ENCODE measurements at places on chromosomes 1 and 21.

DNA sequence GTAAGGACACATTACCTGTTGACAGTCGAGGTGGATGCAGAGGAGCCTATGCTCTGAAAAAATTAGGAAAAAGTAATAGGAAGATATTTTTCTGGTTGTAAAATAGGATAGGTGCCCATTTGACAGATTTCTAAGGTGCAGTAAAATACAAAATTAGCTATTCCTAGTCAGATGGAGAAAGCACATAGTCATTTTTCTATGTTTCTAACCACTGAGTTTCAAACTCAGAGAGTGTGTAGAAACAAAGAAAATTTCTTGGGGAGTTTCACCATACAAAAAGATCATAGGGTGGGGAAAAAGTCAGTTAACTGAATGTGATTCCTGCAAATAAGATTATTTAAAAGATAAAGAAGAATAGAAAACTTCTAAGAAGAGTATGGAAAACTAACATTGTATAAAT is 666.9 kb downstream of the KCNT2 start:
- DNase-seq = no peak

- no peak for DNase-seq
Observed at GRCh38 chr21:28220680-28221079, 772.0 kb downstream of the LTN1 start.

- DNase-seq = no peak
Observed at GRCh38 chr1:89942014-89942413, 52.9 kb upstream of the ZNF326 start.

DNA sequence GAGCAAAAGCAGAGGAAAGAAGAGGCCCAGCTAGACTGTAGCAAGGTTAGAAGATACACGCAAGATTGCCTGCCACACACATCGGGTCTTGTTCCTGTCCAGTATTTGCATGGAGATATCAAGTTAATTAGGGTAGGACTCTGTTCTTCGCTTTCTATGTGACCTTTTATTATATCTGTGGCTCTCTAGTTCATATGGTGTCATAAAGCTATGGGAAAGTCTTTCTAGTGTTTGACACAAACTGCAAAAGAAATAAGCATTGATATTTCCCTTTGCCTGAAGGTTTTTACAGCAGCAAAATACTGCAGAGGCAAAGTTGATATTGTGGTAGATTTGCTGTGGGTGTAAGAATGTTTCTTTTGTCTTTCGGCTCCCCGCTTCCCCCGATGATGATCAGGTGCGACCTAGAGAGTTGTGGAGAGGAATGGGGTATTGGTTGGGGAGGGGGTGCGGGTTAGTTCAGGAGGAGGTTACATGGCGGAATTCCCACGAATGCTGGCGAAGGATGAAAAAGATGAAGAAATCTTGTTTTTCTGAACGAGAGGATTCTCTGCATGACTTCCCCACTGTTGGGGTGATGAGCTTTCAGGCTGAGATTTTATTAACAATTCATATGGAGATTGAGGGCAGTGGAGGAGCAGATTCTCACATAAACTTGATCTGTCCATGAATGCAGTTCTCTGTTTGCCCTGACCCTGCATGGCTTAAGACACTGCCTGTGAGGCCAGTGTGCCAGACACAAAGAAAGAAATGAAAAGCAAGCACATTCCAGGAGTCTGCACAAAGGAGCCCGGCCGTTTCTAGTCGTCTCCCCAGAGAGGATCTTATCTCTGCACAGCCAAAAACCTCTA is 550.2 kb downstream of the USP25 start:
- DNase-seq = no peak

- DNase-seq = no peak
Observed at GRCh38 chr1:241828463-241829021, 19.5 kb upstream of the EXO1 start.

DNA sequence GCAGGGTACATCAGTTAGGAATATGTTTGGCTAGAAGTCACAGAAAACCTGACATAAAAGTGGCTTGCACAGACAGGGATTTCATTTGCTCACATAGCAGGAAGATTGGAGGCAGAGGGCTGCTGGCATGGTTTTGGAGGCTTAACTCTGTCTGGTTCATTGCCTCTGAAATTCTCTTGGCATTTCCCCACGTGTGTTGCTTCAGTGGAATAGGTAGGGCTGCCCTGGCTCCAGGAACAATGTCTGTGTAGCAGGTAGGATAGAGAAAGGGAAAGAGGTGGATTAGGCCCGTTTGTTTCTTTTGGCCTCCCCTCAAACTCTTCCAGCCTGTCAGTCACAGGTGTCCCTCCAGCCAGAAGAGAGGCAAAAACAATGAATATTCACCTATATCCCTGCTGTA is 20.5 kb upstream of the SIPA1L2 start:
- no peak for DNase-seq

All from NCI-H2171 (cell line).